ENCODE measurements at places on chromosomes 11 and 22.

DNA sequence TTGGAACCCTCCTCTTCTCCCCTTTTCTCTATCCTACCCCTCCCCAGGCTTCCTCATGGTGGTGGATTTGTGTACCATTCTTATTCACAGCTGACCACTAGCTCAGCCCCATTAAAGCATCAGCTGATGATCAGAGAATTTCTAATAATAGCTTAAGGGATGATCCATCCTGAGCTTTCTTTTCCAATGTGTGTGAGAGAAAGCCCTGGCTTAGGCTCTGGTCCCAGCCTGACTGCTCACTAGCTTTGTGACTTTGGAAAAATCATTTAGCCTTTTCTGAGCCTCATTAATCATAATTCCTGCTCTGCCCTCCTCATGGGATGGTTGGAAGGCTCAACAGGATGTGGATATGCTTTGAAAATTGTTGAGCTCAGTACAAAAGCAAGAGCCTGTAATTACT is 26.3 kb upstream of the CCDC90B start:
- no peak for DNase-seq

DNA sequence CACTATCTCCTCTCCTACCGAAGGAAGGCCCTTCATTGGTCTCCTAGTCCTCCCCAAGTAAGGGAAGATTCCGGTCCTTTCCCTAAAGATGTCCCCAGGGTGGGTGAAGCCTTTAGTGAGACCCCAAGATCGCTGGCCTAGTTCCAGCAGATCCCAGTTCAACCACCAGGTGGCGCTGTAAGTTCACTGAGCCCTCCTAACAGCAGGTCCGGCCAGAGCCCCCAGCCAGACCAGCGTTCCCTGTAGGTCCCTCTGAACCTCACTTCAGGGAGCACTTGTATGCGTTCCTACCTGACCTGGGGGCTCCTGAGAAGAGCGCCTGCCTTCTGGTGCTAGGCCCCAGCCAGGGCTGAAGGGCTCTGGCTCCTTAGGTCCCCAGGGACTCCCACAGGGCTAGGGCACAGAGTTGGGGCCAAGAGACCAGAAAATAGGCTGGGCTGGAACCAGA is 38.1 kb downstream of the LMO1 start:
- DNase-seq, result no peak

GRCh38 chr22:46935506-46936377 is 173.3 kb downstream of the TBC1D22A start:
- DNase-seq, result no peak

GRCh38 chr11:69004411-69005182 is 8.4 kb downstream of the MRGPRF start:
- no peak for DNase-seq

DNA sequence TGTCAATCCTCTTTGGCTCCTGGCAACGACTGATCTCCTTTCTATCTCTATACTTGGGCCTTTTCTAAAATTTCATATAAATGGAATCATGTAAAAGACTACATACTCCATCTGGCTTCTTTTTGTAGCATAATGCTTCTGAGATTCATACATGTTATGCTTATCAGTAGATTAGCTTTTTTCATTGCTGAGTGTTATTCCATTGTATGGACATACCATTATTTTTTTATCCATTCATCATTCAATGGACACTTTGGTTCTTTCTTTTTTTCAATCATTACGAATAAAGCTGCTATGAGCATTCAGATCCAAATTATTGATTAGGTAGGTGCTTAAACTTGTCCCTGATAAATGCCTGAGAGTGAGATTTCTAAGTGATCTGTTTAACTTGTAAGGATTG is 11.7 kb upstream of the ARL14EP start:
- DNase-seq, result no peak

- no peak for DNase-seq
These were observed 75.0 kb upstream of the OR4B1 start for GRCh38 chr11:48141475-48142122.

DNA sequence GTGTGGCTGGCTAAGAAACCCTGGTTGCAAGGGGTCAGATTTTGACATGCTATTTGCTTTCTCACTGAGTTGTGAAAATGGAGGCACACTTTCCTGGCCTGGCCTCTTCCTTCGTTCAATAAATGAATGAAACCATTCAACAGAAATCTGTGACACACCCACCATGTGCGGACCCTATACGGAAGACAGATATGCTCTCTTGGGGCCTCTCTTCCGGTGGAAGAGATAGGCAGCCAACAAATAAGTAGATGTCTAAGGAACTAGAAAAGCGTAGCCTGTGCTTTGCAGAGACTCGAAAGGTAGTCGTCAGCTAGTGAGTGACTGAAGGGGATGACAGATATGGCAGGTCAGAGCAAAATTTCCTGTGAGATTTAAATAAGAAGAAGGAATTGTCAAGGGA is 5.3 kb downstream of the KCNQ1OT1 start:
- DNase-seq, result no peak

- DNase-seq, result no peak
These were observed 876.9 kb upstream of the RAG2 start for GRCh38 chr11:37474889-37475288.

- peak; percentile 34 for DNase-seq
These were observed 10.8 kb upstream of the SLC35C1 start for GRCh38 chr11:45794169-45794568.

DNA sequence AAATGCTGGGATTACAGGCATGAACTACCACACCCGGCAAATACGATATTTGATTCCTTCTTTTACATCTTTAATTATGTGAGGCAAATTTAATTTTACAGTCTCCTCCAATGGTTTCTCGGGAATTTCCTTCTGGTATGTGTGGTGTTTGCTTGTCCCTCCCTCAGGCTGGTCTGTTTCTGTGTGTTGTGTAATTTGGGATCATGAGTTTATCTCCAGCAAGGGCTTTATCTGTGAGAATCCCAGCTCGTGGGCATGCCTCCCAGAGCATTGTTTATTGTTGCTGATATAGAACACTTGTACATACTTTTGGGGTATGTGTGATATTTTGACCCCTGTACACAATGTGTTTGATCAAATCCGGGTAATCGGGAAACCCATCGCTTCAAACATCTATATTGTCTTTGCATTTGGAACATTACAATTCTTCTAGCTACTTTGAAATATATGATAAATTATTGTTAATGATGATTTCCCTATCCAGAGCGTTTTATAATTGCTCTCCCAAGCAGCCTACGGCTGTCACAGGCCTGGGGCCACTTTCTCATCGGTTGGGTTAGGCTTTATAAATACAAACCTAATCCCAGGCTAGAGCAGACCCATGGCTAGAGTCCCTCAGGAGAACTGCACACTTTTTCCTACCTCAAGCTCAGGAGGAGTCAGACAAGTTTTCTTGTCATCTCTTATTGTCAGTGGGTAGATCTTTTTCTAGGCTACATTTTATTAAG is 15.0 kb upstream of the PRR5 start:
- DNase-seq, result no peak

- no peak for DNase-seq
These were observed 478.1 kb upstream of the CHORDC1 start for GRCh38 chr11:90700789-90701439.

DNA sequence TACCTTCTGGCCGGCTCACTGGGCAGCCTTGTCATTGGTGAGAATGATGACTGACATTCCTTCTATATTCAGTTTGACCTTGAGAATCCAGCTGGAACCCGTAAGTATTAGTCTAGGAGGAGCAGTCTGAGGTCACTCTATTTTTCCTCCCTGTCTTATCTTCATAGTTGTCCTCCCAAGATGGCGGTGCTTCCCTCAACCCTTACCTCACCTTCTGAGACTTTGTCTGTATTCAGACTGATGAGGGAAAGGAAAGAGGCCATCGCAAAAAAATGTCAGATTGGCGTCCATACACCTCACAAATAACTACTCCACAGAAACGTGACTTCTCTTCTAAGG is 6.0 kb downstream of the KREMEN1 start:
- no peak for DNase-seq

GRCh38 chr11:65555693-65556231 is 2.4 kb downstream of the LTBP3 start:
- DNase-seq, result no peak

GRCh38 chr11:67357831-67358670 is 4.7 kb upstream of the POLD4 start:
- no peak for DNase-seq

DNA sequence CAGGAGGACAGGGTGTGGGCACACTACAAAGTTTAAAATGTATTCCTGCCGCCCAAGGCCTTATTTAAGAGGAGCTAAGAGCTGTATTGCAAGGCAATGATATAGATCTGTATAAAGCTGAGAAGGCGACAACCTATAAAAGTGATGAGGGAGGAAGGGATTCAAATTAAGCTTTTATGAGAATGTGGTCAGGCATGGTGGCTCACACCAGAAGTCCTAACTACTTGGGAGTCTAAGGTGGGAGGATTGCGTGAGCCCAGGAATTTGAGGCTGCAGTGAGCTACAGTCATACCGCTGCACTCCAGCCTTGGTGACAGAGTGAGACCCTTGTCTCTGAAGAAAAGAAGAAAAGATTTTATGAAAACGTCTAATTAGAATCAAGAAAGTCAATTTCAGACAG is 9.7 kb upstream of the GLB1L3 start:
- DNase-seq, result no peak

DNA sequence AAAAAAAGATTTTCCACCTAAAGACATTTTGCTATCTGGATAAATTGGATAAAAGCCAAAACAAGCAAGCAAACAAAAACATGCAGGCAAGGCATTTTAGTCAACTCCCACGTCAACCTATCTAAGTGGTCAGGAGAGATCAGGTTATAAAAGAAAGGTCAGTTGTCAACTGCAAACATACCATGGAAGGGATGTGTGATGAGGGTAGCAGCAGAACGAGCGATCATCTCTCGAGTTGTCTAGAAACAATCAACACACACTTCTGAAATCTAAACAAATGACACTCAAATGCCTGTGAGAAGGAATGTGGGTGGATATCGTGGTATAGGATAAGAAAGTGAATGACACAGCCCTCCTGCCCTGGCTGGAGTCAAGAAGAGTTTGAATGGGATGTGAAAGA is 10.9 kb downstream of the MTCH2 start:
- DNase-seq, result no peak

- DNase-seq, result no peak
These were observed 1.9 kb downstream of the CLTCL1 start for GRCh38 chr22:19289475-19290161.

- no peak for DNase-seq
These were observed 90.3 kb downstream of the KCNQ1 start for GRCh38 chr11:2534957-2535672.

DNA sequence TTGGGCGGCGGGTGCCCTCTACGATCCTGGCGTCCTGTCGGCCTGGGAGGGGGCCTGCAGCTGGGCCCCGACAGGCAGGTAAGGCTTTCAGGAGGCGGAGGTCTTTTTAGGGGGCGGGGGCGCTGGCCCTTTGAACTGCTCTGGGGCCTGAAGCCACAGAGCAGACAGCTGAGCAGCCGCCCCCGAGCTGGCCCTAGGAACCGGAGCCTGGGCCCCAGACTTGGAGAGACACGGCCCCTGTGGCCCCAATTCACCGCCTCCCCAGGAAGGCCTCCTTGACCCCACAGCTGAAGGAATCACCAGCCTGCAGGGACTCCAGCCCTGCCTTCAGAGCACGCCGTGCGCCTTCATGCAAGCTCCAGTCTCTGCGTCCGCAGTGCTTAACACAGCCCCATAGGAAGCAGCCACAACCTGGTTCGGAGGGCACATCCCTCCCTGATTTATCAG is 618 bp upstream of the CERK start:
- no peak for DNase-seq

GRCh38 chr11:3879967-3880542 is 24.6 kb downstream of the STIM1 start:
- DNase-seq, result no peak

- no peak for DNase-seq
These were observed 5.8 kb upstream of the MIEF1 start for GRCh38 chr22:39496131-39496838.

GRCh38 chr11:116871248-116871647 is 33.8 kb upstream of the APOA1 start:
- DNase-seq, result no peak

GRCh38 chr22:28802595-28803123 is 2.3 kb upstream of the XBP1 start:
- no peak for DNase-seq

DNA sequence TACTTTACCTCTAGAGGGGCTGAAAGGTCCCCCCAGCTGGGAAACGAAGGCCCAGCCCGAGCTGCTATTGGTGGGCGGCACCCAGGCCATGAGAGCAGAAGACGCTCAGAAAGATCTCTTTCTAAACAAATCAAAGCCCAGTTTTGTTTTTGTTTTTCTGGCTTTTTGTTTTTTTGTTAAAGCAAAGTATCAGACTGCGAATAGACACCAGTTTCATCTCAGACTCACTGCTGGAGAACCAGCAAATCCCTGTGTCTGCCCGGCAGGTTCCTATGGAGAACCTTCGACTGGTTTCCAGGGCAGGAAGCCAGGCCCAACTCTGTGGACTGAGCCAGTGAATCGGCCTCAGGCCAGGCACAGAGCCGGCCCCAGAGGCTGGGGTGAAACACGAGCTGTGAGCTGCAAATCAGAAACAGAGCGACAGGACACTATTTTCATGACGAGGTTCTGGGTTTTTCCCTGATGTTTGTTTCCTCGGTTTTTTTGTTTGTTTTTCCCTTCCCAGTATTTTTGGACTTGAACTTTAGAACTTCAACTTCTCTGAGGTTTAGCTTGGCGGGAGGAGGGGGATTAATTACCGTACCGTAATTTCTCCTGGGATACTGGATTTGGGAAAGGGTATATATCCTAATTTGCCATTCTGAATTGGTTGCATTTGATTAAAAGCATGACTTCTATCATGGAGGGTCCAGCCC is 16.0 kb upstream of the B4GALNT4 start:
- DNase-seq, result no peak

- no peak for DNase-seq
These were observed 5.8 kb downstream of the VSTM5 start for GRCh38 chr11:93844568-93844967.

DNA sequence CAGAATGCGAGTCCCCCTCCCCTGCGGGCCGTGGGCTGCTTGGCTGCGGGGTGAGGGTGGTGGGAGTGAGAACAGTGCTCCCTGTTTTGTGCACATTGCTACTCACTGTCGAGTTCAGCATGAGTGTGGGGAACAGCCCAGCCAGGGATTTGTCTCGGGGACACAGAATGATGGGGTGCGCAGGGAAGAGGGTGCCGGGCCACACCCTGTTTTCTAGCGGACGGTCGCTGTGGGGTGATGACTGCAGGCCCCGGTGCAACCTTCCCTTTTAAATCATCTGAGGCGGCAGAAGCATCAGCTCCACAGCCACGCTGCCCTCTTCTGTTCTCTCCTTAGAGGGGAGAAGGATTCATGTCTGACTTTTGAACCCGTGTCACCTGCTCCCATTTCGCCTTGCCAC is 1051.2 kb downstream of the TBC1D22A start:
- no peak for DNase-seq

DNA sequence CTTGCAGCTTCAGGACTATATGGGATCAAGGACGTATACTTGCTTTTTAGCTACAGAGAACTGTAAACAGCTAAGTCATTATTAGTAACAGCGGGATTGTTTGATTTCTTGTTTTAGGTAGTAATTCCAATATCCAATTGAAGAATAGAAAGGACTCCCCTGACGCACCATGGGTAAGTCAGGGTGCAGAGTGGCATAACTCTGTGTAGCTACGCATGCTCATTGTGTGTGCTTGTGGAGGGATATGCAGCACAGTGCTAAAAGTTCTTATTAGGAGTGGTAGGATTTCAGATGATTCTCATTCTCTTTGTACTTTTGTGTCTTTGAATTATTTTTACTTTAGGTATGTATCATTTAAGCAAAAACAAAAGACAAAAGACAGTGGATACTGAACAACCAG is 7.7 kb upstream of the PEX26 start:
- DNase-seq, result no peak

All from NCI-H2081 treated with DMSO at 0.1 percent for 48 hours (cell line).